ENCODE measurements at places on chromosomes 13 and 19. TPM values are rescaled to one million over a fixed set of nuclear protein-coding genes. Genes with fewer than 3 reads are reported as not detected.

- no peak for DNase-seq
- H3K36me3 ChIP-seq, result no peaks in the 10 kb centered on the region
- H3K27ac ChIP-seq, result no peak overlapping the region
- no peaks in the 10 kb centered on the region for H3K27me3 ChIP-seq
- H3K4me1 ChIP-seq, result peaks cover 8% of the 10 kb centered on the region
Observed at GRCh38 chr19:56133858-56134653, 7.0 kb upstream of the ZNF444 start.

GRCh38 chr13:73274147-73274546 is 215.3 kb downstream of the KLF5 start:
- H3K4me3 ChIP-seq, result no peak overlapping the region
- no peak for DNase-seq
- H3K4me1 ChIP-seq, result peaks cover 2% of the 10 kb centered on the region
- H3K27me3 ChIP-seq, result no peaks in the 10 kb centered on the region

The CASP14 gene
- total RNA-seq, result not detected

The TMEM272 gene
- 1.3 TPM for total RNA-seq

DNA sequence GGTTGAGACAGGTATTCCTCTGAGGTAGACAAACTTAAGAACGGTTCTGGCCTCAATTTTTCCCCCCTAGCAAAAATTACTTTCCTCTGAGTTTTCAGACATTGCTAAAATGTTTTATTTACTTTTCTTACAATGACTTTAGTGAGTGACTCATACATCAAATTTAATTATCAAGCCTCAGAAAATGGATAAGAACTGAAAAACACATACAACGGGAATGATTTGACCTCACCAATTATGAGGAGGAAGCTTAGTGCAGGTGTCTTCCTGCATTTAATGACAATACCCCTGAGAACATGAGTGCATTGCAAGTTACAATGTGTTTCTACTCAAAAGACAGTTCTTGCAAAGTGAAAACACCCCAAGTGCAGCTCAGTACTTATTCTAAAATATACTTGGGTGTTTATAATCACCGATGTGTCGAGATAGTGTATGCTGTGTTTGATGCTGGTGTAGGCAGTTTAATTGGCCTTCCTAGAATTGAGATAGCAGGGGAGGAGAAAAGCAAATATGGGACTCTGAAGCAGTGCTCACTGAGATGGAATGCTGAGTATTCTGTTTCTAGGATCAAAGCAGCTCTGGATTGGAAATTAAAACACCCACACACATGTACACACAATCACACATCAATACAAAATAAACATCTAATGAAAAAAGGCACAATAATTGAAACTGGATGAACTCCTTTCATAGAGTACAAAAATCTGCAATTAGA is 189.5 kb upstream of the SLC10A2 start:
- H3K4me1 ChIP-seq, result peaks cover 10% of the 10 kb centered on the region
- H3K36me3 ChIP-seq, result no peaks in the 10 kb centered on the region
- DNase-seq, result no peak
- no peak overlapping the region for H3K4me3 ChIP-seq
- no peaks in the 10 kb centered on the region for H3K27me3 ChIP-seq

DNA sequence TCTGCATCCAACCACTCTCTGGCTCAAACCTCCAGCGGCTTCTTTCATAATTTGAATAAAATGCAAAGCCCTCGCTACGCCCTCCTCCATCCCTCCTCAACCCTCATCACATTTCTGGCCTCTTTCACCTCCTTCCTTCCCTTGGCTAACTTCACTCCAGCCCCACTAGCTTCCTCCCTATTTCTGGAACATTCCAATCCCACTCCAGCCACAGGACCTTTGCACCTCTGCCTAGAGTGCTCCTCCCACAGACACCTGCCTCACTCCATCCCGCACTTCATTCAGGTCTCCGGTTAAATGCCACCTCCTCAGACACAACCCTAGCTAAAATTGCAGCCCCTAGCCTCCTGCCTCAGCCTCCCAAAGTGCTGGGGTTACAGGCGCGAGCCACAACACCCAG is 7.9 kb upstream of the DPF1 start:
- H3K27me3 ChIP-seq, result peaks cover 43% of the 10 kb centered on the region
- no peak for DNase-seq
- H3K27ac ChIP-seq, result no peak overlapping the region
- H3K36me3 ChIP-seq, result no peaks in the 10 kb centered on the region
- peaks cover 9% of the 10 kb centered on the region for H3K4me1 ChIP-seq

DNA sequence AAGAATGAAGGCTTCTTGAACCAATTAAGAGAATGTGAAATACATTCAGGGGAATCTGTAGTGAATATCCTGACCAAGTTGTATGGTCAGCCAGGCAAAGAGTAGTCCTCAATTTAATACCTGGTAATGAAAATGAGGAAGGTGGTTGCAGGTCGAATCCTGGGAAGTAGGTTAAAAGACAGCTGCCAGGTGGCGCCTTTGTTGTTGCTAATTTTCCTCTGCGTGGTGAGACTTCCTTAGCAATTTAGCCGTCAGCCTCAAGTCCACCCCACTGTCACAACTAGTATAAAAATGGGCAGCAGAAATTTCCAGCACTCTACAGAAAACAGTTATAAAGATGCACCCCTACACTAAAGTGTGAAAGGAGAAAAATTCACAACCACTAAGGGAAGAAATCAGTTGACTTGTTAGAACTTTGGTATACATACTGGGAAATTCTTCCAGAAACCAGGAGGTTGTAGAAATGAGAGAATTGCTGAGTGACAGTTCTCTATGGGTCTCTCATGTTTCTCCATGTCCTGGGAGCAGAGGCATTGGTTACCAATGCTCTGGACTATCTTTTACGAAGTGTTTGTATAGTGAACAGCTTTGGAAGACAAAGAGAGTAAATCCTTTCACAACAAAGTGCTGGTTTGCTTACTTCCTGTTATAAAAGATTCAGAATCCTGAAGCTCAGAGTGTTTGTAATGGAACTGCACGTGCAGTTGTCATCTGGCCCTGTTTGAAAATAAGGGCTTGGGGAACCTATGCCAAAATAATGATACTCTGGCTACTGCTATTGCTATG is 235.9 kb downstream of the NHLRC3 start:
- DNase-seq, result no peak
- peaks cover 4% of the 10 kb centered on the region for H3K4me1 ChIP-seq
- no peaks in the 10 kb centered on the region for H3K27me3 ChIP-seq
- no peak overlapping the region for H3K4me3 ChIP-seq
- H3K36me3 ChIP-seq, result no peaks in the 10 kb centered on the region
- no peak overlapping the region for H3K27ac ChIP-seq

- H3K4me3 ChIP-seq, result no peak overlapping the region
- DNase-seq, result no peak
- H3K27ac ChIP-seq, result no peak overlapping the region
- H3K27me3 ChIP-seq, result no peaks in the 10 kb centered on the region
- H3K4me1 ChIP-seq, result no peaks in the 10 kb centered on the region
Observed at GRCh38 chr13:93375491-93375890, 148.9 kb downstream of the GPC6 start.

The KLK3 gene
- total RNA-seq, result not detected

GRCh38 chr13:40569024-40569350 is 97.5 kb downstream of the FOXO1 start:
- H3K4me3 ChIP-seq, result no peak overlapping the region
- H3K27me3 ChIP-seq, result no peaks in the 10 kb centered on the region
- no peak for DNase-seq
- no peaks in the 10 kb centered on the region for H3K36me3 ChIP-seq
- H3K27ac ChIP-seq, result no peak overlapping the region

DNA sequence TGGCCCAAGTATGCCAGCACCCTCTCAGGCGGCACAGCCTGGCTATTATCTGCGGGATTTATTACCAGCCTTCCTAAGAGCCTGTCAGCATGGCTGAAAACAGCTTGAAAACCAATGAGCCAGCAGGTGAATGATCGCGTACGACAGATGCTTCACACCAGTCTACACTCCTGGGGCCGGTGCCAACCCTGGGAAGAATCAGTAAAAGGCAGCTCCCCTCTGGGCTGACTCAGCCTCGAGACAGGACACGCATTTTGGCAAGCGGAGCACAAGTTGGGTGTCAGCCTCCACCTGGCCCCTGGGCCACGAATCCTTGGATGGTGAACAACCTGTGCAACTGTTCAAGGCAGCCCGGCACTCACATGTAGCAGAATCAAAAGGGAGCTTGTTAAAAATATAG is 15.6 kb downstream of the EMP3 start:
- H3K4me3 ChIP-seq, result no peak overlapping the region
- H3K27me3 ChIP-seq, result no peaks in the 10 kb centered on the region
- peak overlapping the region; percentile 16 for H3K27ac ChIP-seq
- H3K36me3 ChIP-seq, result no peaks in the 10 kb centered on the region
- no peak for DNase-seq

The ACP7 gene
- not detected for total RNA-seq

The KLK14 gene
- 0.89 TPM for total RNA-seq

DNA sequence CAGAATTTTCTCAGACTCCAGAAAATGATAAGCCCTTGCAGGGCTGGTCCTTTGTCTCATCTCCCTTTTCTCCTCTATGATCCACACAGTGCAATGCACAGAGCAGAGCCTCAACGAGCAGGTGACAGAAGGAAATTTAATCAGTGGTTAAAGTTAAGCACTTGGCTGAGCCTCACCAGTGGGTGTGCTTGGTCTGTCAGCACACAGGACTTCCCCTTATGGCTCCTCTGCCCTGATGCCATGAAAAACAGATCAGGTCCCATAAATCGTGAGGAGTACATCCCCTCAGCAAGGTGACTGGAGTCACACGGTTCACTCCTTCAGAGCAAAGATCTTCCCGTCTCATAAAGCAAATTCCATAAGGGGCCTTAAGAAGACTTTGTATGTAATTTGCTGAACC is 818.2 kb downstream of the UQCRFS1 start:
- no peak overlapping the region for H3K27ac ChIP-seq
- no peak for DNase-seq
- H3K36me3 ChIP-seq, result no peaks in the 10 kb centered on the region
- H3K4me3 ChIP-seq, result no peak overlapping the region

- no peak overlapping the region for H3K27ac ChIP-seq
- peaks cover 4% of the 10 kb centered on the region for H3K4me1 ChIP-seq
- H3K4me3 ChIP-seq, result no peak overlapping the region
- H3K27me3 ChIP-seq, result peaks cover 14% of the 10 kb centered on the region
- no peaks in the 10 kb centered on the region for H3K36me3 ChIP-seq
Observed at GRCh38 chr13:110046811-110047210, 260.1 kb downstream of the COL4A1 start.

The COLGALT1 gene
- 54.3 TPM for total RNA-seq

DNA sequence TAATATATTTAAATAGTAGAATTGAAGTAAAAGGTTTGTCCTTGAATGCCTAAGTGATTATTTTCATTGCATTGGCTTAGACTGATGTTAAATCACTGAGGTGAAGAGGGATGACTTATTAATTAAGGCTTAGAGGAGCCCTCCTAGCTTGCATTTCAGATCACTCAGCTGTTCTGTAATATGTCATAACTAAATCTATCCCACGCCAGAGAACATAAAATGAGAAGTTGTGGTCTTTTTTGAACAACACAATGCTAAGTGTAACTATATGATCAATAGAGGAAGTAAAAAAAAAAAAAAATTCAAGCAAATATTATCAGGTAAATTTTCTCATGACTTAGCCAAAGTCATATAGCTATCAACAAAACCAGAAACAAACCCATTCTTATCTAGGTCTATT is 752.2 kb downstream of the GPC5 start:
- H3K27ac ChIP-seq, result no peak overlapping the region
- no peak for DNase-seq
- no peaks in the 10 kb centered on the region for H3K36me3 ChIP-seq
- peaks cover 3% of the 10 kb centered on the region for H3K27me3 ChIP-seq

DNA sequence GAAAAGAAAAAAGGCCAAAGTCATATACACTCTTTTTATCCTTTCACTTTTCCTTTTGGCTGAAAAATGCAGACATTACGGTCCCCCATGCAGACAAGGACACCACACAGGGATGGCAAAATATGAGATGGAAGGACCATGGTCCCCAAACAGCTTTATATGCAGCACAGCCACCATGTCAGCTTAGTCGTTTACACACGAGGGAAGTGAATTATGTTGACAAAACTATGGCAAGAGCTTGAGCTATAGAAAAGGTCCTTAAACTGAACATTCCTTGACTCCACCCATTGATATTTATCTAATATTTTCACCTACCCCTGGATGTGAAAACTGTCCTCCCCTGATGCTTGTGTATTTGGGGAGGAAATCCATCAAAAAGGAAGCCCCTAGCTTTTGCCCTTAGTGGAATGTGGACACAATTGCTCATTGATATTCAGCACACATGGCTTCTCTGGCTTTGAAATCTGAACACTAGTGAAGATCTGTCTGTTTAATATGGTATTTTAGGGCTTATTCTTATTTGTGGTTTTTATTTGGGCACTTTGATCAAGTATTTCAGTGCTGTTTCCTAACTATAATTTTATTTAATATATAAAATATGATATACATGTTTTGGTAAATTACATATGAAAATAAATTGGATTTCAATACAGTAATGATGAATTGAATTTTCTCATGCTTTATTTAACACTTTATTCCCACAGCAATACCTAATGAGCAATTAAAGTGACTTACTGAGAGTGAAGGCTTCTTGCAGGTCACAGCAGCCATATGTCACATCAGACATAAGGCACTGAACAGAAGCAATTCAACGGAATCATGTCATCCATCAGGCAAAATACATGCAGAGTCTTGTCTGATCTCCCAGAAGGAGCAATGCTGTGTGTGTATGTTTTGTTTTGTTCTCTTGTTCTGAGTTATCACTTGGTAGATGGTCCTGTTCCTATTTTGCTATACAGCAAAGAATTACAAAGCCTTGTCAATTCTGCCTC is 6.8 kb upstream of the GTF2F2 start:
- no peak for DNase-seq
- H3K36me3 ChIP-seq, result no peaks in the 10 kb centered on the region
- H3K4me1 ChIP-seq, result no peaks in the 10 kb centered on the region
- no peaks in the 10 kb centered on the region for H3K27me3 ChIP-seq
- H3K4me3 ChIP-seq, result no peak overlapping the region

DNA sequence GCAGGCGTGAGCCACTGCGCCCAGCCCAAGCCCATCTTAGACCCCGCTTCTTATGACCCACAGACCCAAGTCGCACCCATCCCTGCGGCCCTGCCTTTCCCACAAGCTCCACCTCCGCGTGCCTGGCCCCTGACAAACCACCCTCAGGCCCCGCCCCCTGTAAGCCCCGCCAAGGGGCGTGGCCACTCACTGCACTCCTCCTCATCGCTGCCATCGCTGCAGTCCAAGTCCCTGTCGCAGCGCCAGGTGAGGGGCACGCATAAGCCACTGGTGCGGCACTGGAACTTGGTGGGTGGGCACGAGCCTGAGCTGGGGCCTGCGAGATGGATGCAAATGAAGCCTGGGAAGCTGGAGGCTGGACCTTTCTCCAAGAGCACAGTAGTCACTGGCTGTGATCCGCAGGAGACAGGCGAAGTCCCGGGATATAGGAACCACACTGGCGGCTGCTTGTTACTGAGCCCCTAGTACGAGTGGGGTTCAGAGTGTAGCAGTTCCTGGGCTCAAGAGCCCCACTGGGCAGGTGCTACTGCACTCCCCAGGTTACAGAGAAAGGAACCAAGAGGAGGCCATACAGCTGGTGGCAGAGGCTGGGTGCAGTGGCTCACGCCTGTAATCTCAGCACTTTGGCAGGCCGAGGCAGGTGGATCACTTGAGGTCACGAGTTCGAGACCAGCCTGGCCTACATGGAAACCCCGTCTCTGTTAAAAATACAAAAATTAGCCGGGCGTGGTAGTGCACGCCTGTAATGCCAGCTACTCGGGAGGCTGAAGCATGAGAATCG is 3.1 kb downstream of the CD320 start:
- no peaks in the 10 kb centered on the region for H3K27me3 ChIP-seq
- peak; percentile 9 for DNase-seq
- no peak overlapping the region for H3K27ac ChIP-seq

- H3K4me1 ChIP-seq, result no peaks in the 10 kb centered on the region
- H3K36me3 ChIP-seq, result no peaks in the 10 kb centered on the region
- no peak for DNase-seq
Observed at GRCh38 chr13:48210178-48210577, 22.8 kb upstream of the ITM2B start.

The FBXL12 gene
- total RNA-seq, result 30.9 TPM

The FAM216B gene
- total RNA-seq, result not detected

Measured in progenitor cell of endocrine pancreas (in vitro differentiated cells).